GM12865 (cell line): ENCODE measurements at places on chromosomes 3 and 15.

GRCh38 chr15:32908872-32909271, 191.1 kb downstream of the GREM1 start:
- DNase-seq, result no peak

- no peak for DNase-seq
Observed at GRCh38 chr3:112774293-112774926, 72.3 kb downstream of the CD200R1L start.

- no peak for DNase-seq
Observed at GRCh38 chr3:156743859-156744258, 69.5 kb downstream of the TIPARP start.

DNA sequence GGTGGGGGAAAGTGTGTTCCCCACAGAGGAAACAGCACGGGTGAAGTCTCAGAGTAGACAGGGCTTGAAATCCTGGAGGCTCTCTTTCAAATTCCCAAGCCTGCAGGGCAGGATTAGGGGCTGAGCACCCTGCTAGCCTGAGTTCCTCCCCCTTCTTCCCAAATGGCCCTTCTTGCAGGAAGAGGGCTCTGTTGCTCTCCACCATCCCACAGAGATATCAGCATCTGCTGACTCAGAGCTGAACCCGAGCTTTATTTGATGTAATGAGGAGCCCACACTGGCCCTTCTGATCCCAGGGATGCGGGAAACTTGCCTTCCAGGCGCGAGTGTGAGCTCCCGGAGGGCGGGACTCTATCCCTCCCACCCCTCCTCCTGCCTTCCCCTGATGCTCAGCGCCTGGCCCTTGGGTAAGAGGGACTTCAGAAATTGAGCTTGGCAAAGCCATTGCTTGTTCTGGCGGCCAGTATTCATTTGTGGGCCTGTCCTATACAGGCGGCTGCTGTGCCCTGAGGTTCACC, 1.4 kb upstream of the STRA6 start:
- no peak for DNase-seq

GRCh38 chr3:149507491-149508324, 33.2 kb downstream of the TM4SF4 start:
- DNase-seq, result peak; percentile 50

- DNase-seq, result no peak
Observed at GRCh38 chr3:186496635-186497034, 47.5 kb downstream of the CRYGS start.

GRCh38 chr3:36944641-36945270, at the start of gene TRANK1:
TRANK1 (minus strand) TSS chr3:36945054; CDS start chr3:36944809, 245 bp downstream.
- DNase-seq, result peak; percentile 65

DNA sequence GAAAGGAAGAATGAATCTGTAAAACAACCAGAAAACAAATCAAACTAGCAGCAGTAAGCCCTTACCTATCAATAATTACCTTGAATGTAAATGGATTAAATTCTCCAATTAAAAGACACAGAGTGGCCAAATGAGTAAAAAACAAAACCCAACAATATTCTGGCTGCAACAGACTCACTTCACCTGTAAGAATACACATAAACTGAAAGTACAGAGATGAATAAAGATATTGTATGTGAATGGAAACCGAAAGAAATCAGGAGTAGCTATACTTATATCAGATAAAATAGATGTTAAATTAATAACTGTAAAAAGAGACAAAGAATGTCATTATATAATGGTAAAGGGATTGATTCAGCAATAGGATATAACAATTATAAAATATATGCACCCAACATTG, 514.5 kb upstream of the DPPA4 start:
- DNase-seq, result no peak

DNA sequence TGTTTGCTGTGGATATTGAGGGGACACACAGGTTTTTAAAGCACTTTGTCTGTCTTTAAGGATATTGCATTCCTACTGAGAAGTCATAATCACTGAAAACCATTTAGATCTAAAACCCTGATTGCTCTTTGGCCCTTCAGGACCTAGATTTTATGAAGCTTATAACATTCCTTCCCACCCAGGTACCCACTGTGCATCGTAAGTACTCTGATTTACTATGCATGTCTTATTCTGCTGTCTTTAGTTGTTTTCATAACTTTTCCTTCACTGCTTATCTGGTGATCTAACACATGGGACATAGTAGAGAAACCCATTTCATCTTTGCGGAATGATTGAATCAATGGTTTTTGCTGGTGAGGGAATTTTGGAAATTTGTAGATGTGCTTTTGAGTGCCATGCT, 247.0 kb upstream of the RARB start:
- DNase-seq, result no peak

- DNase-seq, result peak; percentile 83
Observed at GRCh38 chr15:98850961-98851572, 156.5 kb downstream of the PGPEP1L start.

DNA sequence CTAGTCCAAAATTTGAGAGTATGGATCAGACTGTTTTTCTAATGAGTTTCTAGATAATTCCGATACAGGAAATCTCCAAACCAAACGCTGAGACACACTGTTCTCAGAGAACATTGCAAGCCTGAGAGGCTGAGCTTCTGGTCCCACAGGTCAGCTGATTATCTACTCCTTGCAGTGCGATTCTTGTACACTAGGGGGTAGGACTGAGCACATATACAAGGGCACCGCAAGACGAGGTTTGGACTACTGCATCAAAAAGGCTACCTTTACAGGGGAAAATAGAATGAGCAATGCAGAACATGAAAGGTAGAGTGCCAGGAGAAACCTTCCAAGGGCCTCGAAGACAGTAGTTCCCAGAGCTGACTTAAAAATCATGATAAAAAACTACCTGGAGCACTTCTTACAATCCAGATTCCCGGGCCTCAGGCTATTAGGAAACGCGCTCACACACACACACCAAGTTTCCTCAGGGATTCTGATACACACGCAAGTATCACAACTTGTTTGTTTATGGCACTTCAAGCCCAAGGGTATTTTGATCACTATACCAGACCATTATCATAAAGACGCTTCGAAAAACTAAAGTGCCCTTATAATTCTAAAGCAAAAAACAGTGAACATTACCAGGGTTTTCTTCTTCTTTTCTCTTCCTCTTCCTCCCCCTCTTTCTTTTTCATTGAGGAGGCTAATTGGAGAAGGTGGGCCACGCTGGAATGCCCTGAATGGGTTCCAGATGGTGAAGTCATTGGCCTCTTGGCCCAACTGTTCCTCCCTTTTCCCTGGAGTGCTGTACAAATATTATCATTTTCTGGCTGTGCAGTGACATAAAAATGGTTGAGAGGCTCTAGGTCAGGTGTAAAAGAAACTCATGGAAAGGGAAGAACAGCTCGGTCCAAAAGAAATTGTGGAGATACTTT, 61.8 kb downstream of the SLC12A8 start:
- DNase-seq, result peak; percentile 92

GRCh38 chr3:153130312-153130977, 31.6 kb upstream of the RAP2B start:
- DNase-seq, result peak; percentile 53

GRCh38 chr3:186107215-186108105, 1.4 kb downstream of the ETV5 start:
- peak; percentile 62 for DNase-seq

- no peak for DNase-seq
Observed at GRCh38 chr15:72735111-72735510, 48.4 kb downstream of the ADPGK start.

DNA sequence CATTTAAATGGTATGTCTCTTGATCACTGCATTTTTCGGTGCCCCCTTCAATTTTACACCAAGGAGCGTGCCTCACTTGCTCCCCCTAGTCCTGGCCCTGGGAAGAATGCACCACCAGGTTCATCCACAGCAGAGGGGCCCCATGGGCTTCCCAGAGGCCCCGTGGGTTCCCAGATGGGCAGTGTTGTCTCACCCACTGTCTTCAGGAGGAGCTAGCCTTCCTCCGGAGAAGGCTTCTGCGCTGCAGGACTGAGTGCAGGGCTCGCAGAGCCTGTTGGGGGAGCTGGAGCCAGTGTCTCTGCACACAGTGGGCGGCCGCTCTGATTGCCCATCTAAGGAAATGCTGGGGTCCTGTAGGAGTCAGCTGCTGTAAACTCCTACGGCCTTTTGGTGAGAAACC, 45.9 kb downstream of the POLR2M start:
- DNase-seq, result no peak

DNA sequence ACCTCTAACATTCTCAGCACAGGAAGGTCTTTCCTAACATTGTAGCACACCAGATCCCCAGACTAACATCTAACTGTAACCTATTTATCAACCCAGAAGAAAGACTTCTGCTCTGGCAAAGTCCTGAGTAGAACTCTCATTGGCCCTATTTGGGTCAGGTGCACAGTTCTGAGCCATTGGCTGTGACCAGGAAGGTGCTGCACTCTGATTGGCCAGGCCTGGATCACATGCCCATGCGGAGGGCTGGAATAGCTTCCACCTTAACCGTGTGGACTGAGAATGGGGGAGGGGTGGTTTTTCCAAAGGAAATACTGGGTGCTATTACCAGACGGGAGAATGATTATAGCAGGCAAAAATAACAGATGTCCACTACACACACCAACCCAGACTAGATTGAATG, 11.5 kb downstream of the FEZF2 start:
- DNase-seq, result no peak

- DNase-seq, result peak; percentile 28
Observed at GRCh38 chr3:114011059-114011797, 45.1 kb downstream of the CCDC191 start.

- no peak for DNase-seq
Observed at GRCh38 chr3:46460051-46460450, 4.7 kb downstream of the LTF start.

- DNase-seq, result no peak
Observed at GRCh38 chr3:700514-700913, 392.3 kb upstream of the CNTN6 start.

- DNase-seq, result no peak
Observed at GRCh38 chr15:48120745-48121144, at the start of gene SLC24A5. SLC24A5 (plus strand) TSS chr15:48120990; CDS start chr15:48121045, 55 bp downstream.

DNA sequence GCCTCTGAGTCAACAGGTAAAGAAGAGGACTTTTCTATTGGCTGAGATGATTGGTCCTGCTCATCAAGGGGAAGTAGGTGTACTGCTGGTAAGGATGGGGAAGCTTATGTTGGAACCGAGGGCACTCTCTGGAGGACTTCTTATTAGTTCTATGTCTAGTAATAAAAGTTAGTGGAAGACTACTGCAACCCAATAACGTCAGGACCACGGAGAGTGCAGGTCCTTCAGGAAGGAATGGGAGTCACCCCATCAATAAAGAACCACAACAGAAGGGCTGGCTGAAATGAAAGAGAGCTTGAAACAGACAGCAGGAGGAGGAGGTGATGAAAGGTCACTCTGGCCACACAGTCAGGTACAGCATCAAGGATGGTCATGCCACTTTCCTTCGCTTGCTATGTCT, 68.8 kb upstream of the PRR23E start:
- DNase-seq, result no peak

- no peak for DNase-seq
Observed at GRCh38 chr3:9377981-9378380, 15.1 kb downstream of the THUMPD3 start.

GRCh38 chr15:84749111-84749991, 959 bp downstream of the ZNF592 start:
- DNase-seq, result peak; percentile 75

DNA sequence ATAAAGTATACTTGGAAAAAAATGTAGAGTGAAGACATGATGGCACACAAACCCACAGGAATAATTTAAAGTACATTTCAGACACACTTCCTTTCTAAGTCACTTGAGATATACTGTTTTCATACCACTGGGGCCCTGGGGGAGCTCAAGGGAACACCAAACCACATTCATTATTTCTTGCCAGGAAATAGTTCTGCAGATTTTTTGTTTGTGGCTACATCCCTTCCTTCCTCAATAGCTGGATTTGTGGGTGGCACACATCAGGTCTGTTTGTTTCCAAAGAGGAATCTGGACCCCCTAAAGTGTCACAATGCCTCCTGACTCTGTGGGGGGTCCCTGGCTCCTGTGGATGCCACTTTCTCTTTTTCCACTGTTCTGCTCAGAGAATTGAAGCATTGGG, 153.5 kb upstream of the COL8A1 start:
- no peak for DNase-seq

DNA sequence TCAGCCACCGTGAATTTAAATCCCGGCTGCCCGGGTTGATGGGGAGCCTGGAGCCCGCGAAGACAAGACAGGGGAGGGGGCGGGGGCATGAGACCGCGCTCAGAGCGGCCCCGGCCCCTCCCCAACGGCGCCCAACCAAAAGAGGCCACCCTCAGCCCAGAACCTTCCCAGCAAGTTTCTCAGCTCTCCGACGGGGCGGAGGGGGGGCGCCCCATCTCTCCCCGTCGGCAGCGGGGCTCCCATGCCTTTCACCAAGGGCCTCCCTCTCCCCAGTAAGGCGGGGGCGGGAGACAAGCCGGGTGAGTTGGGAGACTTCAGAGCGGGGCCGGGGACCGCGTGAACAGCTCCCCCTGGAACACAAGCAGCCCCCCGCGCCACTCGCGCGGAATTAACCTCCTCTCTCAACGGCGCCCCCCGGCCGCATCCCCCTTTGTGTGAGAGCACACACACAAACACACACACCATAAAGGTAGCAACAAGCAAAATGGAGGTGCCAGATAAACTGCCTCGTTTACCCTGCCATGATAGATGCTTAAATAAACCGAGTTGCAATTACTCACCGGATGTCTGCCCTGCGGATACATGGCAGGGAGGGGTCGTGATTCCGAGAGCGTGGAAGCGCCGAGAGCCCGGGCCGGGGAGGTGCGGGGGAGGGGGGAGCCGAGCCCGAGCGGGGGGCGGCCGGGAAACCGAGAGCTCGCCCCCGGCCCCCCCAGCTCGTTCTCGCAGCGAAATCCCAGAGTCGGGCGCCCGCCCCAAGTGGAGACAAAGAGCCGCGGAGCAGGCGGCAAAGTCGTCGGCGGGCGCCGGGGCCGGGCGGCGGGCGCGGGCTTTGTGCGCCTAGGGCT, 1.3 kb downstream of the TLE3 start:
- peak; percentile 43 for DNase-seq

- no peak for DNase-seq
Observed at GRCh38 chr3:99637016-99637367, 1.4 kb upstream of the COL8A1 start.

DNA sequence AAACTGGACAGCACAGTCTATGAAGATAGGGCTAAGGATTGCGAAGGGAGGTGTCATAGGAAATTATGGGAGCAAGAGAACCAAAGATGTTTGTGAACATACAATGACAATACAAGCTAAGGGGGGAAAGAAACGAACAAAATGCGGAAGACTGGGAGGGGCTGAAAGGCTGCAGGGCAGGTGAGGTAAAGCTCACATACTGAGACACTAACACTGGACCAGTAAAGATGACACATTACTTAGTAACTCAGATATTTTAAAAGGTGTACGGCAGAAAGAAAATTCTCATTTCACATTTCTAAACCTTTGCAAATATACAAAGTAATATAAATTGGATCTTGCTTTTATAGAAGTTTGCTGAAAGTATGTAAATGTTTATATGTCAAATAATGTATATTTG, 10.1 kb downstream of the CLDND1 start:
- no peak for DNase-seq

- DNase-seq, result no peak
Observed at GRCh38 chr15:80619680-80620079, 75.4 kb upstream of the ABHD17C start.

- no peak for DNase-seq
Observed at GRCh38 chr3:196344663-196345062, 6.5 kb upstream of the TM4SF19 start.

- no peak for DNase-seq
Observed at GRCh38 chr3:160569894-160570652, 4.7 kb upstream of the KPNA4 start.

- DNase-seq, result no peak
Observed at GRCh38 chr3:129974833-129975704, 549 bp downstream of the TRH start.
